ENCODE measurements at places on chromosomes 3 and 15.
A peak's percentile ranks its signal among the peaks of the same experiment; 100 is the strongest.

DNA sequence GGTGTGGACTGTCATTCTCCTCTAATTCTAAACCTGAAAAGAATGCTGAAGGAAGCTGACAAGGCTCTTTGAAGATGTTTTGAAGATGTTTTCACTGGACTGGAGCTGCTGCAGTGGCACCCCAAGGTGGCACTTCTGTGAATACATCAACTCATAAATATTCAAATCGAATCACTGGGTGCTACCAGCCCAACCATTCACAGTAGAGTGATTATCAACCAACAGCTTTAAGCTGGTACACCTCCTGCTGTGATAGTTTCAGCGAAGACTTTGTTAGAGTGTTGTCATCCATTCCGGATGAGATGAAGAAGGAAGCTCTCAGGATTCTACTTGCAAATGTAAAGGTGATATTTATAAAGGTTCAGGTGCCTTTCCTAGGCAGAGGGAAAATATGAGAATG lies 106.6 kb downstream of the LSAMP start:
- DNase-seq, result no peak

GRCh38 chr3:20739814-20740213 lies 553.8 kb upstream of the SGO1 start:
- DNase-seq, result no peak

- no peak for DNase-seq
These were observed 707 bp upstream of the FAM81A start for GRCh38 chr15:59437142-59437816.

- DNase-seq, result no peak
These were observed 510.8 kb upstream of the MCTP2 start for GRCh38 chr15:93720607-93721006.

GRCh38 chr3:27219127-27219845 lies 149.9 kb downstream of the NEK10 start:
- no peak for DNase-seq

GRCh38 chr15:66569461-66570137 lies 3.8 kb upstream of the LCTL start:
- DNase-seq, result no peak

DNA sequence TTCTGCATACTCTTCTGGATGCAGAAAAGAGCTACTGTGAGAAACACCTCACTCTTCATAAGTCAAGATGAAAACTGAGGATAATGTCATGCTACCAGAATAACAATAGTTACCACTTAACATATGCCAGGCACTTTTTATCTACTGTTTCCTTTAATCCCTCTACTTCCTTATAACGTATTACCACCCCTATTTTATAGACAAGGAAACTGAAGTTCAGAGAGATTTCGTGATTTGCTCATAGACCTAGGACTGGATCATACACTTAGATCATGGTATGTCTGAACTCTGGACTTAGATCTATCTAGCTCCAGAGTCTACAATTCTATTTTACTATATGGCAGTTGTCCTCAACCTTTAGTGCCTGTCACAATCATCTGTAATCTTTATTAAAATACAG lies 155.7 kb upstream of the TSPAN3 start:
- DNase-seq, result no peak

GRCh38 chr3:122081543-122082247 lies 26.5 kb downstream of the CD86 start:
- DNase-seq, result no peak

DNA sequence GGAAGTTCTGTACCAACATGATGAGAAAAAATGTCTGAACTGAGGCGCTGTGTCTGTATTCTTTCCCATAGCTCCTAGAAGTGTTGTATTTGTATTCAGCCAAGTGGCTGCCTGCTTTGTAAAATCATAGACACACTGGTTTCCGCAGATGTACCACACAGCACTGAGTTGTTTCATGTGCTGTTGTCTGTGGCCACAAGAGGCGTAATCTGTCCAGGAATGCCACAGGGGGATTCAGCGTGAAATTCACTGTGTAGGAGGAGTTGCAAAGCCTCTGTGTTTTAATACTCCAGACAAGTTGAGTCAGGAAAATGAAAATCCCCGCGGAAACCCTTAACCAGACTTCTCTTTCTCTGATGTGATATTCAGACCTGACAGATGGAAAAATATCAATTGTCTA lies 462.2 kb downstream of the NSUN3 start:
- DNase-seq, result no peak

GRCh38 chr15:85543741-85544155 lies 163.3 kb downstream of the AKAP13 start:
- peak; percentile 8 for DNase-seq

- DNase-seq, result no peak
These were observed 103.2 kb downstream of the TBC1D5 start for GRCh38 chr3:17639257-17639656.

- no peak for DNase-seq
These were observed 244.9 kb upstream of the MCTP2 start for GRCh38 chr15:93986400-93986984.

GRCh38 chr3:120498556-120499346 lies 48.0 kb upstream of the FSTL1 start:
- DNase-seq, result no peak

DNA sequence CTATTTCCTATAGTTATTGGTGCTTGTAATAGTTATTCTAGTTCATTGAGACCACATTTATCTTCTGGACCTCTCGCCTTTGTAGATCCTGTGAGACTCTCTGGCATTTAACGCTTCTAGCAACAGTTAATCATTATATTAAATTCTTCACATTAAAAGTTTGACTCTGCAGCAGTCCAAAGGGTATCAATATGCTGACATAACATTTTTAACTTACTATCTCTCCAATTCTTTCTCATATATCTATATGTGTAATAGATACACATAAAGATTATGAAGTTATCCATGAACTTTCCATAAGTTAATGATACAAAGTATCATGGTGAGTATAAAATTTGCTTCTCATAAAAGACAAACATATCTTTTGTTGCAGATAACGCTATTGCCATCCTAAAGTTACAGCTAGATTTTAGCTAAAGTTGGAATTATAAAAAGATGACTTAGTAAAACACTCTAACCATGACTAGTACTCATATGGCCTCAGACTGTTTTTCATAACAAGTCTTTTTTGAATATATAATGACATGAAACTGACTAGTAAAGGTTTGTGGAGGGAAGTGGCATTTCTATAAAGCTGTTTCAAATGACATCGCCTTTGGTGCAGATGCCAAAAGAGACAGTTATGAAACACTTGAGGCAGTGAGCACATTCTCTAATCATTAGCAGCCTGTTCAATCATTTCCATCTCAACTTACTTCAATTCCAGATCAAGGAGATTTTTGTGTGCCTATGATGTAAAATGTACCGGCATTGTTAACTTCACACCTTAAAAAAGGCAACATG lies 379.3 kb upstream of the CBLB start:
- no peak for DNase-seq

DNA sequence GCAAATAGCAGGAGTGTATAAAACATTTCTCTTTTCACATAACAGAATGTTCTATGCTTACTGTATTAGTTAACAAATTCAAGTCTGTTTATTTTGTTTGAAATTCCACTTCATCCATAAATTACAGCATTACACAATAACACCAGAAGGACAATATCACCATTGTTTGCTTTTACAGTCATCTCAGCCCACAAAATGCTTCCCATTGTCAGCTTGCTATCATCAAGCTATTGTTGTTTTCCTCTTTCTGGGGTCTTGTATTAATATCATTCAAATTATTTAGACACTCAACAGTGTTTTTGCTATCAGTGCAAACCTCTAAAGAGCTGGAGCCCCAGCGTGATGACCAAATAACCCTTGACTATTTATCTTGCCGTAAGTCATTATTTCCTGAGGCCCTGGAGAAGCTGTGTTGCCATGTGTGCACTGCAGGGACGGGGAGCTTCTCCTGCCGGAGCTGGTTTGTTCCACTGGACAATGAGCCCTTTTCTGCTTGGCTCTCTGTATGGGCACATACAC lies 1.1 kb downstream of the SAMMSON start:
- no peak for DNase-seq

DNA sequence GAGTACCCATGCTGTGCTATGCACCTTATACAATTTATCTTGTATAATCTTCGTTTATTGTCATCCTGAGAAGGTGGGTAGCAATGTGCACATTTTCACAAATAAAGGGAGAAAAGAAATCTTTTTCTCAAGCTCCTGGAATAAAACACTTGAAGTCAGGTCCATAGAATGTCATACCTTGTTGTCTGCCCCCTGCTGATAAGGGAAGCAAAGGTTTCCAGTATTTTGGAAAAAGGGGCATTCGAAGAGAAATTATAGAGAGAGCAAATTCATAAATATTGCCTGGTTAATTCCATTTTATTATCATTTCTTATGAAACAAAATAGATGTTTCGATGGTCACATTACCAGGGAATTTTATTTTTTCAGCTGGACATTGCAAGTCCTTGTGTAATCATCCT lies 277.8 kb downstream of the RAP2B start:
- no peak for DNase-seq

DNA sequence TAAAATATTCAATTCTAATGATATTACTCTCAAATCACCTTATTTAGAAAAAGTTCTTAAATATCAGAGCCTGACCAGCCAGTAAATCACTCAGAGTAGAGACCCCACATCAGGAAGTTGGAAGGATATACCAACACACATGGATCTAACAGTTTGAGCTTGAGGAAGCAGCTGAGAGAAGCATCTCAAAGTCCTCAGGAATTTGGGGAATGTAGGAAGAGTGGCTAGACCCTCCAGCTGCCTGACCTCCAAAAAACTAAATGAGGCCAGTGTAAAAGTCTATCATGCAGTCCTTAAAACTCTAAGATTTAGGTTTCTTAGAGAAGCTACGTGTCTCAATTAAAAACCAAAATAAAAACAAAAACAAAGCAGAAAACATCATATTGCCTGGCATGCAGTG lies 55.4 kb downstream of the SETD2 start:
- DNase-seq, result no peak

DNA sequence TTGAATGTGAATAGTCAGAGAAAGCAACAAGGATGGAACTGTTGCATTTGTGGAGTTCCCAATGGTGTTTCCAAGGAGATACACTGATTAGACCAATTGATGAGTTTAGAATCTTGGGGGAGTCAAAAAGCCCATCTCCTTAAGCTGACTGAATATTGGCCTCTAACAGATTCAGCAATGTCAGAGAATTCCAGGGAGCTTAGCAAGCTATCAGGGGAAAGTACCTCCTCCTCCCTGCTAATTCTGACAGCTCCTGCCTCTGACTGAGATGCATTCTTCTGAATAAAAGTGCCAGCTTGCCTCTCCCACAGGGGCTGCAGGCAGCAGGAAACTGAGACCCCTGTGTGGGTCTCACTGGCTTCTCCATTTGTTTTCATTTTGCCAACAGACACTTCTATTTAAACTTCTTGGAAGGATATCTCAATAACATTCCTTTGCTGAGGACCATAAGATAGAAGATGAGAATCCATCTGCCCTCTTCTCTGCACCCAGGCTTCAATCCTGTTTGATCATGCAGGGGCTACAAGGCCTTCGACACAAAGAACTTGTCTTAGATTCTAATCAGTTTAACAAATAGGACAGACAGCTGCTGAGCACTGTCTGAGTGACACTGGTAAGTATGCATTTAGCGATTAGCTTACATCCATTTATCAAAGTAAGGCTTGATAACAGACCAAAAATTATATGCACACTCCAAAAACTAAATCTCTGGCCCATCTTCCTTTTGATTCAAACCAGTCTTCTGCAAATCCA lies 1080.8 kb downstream of the TUSC7 start:
- no peak for DNase-seq

DNA sequence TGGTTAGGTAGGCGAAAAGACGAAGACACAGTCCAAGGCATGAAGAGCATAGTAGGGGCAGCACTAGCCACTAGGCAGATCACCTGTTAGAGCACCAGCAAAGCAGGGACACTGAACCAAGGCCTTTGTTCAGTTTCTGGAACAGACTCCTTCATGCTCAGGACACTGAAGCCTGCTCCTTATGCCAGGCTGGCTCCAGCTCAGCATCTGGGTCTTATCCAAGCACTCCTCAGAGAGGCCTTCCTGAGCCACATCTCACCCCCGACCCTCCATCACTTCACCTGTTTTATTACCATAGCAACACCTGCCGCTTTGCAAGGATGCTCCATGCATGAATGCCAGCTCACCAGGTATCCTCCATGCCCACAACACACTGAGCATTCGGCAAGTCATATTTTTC lies 206.3 kb upstream of the CHRNA7 start:
- DNase-seq, result no peak

GRCh38 chr3:98930413-98930812 lies 28.9 kb upstream of the DCBLD2 start:
- no peak for DNase-seq

DNA sequence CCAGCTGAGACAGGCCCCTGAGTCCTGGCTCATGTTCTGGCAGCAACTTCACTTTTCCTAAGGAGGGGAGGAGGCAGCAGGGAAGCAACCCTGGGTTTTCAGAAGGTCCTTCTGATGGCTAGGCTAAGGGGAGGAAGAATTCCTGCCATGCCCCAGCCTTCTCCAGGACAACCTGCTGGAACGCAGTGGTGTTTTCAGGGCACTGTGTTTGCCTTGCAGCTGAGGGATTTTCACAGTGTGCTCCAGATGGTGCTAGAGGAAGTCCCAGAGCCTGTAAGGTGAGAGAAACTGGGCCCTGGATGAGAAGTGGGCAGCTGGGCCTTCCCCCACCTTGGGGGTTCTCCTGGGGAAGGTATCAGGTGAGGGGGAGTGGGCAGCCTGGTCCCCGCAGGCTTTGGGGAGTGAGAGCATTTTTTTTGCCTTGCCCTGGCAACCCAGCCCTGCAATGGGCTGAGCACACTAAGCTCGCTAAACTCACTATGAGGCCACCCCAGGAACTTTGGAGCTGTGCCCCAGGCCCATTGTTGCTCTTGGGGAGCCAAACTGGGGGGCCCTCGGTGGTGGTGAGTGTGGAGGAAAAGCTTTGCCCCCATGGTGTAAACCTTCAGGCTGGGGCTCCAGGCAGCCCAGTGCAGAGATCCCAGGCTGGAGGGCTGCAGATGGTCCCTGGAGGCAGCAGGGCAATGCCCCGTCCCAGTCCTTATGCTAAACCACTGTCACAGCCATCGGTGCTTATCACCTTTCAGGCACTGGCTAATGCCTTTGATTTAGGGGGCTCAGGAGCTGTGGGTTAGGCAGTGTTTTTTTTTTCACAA lies 41.1 kb downstream of the ACAA1 start:
- DNase-seq, result no peak

DNA sequence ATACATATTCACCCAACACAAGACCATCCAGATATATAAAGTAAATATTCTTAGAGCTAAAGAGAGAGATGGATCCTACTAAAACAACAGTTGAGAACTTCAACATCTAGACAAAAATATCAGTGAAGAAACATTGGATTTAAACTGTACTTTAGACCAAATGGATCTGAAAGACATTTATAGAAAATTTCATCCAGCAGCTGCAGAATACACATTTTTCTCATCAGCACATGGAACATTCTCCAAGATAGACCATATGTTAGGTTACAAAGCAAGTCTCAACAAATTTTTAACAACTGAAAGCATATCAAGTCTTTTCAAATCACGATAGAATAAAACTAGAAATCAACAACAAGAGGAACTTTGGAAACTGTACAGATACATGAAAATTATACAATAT lies 369.0 kb upstream of the CCDC54 start:
- no peak for DNase-seq

DNA sequence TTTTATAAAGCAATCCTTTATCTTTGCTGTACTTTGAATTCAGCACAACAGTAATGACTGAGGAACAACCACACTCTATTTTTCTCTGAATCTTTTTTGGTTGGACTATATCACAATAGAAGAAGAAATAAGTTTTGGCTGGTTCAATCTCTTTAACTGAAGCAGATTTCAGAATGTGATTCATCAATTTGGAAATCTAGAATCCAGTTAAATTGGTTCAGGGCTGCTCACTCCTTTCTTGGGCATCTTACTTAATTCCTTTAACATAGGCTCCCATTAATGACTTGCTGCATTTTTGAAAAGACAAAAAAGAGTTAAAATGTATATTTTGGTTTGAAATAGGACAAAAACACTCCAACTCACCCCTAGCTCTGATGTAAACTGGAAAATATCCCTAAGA lies 688.3 kb upstream of the NECTIN3 start:
- no peak for DNase-seq
